Right ventricle myocardium inferior (tissue), 1 donor: ENCODE measurements at places on chromosomes 3 and 15. TPM values are rescaled to one million over a fixed set of nuclear protein-coding genes. Genes with fewer than 3 reads are reported as not detected.

The PCSK6 gene
- total RNA-seq = 33.8 TPM

The TMEM62 gene
- 11.7 TPM for total RNA-seq

The AHSG gene
- total RNA-seq = not detected

The NANOGP8 gene
- not detected for total RNA-seq

The MYZAP gene
- 869 TPM for total RNA-seq

The PLA2G4B gene
- total RNA-seq = 5.8 TPM

The CPLX3 gene
- total RNA-seq = 2.8 TPM

The IQCH gene
- total RNA-seq = 0.51 TPM

The ITGB5 gene
- 109 TPM for total RNA-seq

The GHRL gene
- total RNA-seq = 0.30 TPM

The C3orf52 gene
- total RNA-seq = 1.8 TPM

The GOLGA8O gene
- total RNA-seq = 1.5 TPM

The IQCF5 gene
- not detected for total RNA-seq

The XYLB gene
- total RNA-seq = 0.57 TPM

The EBLN2 gene
- total RNA-seq = 0.87 TPM

The BNC1 gene
- total RNA-seq = 0.19 TPM

The ERICH6 gene
- total RNA-seq = not detected

The SETD2 gene
- 26.7 TPM for total RNA-seq

The SLC12A6 gene
- 30.4 TPM for total RNA-seq

The TRIM71 gene
- total RNA-seq = not detected

The GABRB3 gene
- total RNA-seq = 2.2 TPM

The C3orf18 gene
- total RNA-seq = 48.4 TPM

The LRTM1 gene
- not detected for total RNA-seq

The ANKRD63 gene
- 0.92 TPM for total RNA-seq

The LRRC34 gene
- 1.6 TPM for total RNA-seq

The C2CD4A gene
- total RNA-seq = not detected

The TGM4 gene
- total RNA-seq = not detected

The GRAMD1C gene
- 2.4 TPM for total RNA-seq

The ZBTB38 gene
- total RNA-seq = 102 TPM

The SLC22A14 gene
- total RNA-seq = not detected

The PPP1R14D gene
- total RNA-seq = not detected

The TNIK gene
- 29.1 TPM for total RNA-seq

The SKOR1 gene
- total RNA-seq = not detected

The ISLR gene
- total RNA-seq = 13.8 TPM
